ENCODE measurements at places on chromosomes 11 and 22.

DNA sequence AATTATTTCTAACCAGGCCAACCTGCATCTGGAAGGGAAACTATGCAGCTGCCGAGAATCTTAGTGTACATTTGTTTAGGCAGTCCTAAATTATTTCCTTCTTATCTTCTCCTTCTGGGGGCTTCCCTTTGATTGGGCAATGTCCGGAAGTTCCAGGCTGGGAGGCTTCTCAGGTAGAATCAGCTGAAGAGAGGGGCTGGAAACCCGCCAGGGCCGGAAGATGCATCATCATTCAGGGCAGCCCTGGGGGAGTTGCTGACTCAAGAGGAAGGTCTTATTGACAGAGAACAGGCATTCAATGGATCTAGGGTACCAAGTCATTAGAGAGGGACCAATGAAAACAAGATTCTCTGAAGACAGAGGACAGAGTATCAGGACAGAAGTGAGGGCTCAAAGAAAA is 150.7 kb downstream of the BLID start:
- DNase-seq: no peak

- DNase-seq: no peak
Observed at GRCh38 chr11:122202161-122202950, 86.3 kb upstream of the BLID start.

- no peak for DNase-seq
Observed at GRCh38 chr22:35883031-35883620, 145.5 kb downstream of the RBFOX2 start.

DNA sequence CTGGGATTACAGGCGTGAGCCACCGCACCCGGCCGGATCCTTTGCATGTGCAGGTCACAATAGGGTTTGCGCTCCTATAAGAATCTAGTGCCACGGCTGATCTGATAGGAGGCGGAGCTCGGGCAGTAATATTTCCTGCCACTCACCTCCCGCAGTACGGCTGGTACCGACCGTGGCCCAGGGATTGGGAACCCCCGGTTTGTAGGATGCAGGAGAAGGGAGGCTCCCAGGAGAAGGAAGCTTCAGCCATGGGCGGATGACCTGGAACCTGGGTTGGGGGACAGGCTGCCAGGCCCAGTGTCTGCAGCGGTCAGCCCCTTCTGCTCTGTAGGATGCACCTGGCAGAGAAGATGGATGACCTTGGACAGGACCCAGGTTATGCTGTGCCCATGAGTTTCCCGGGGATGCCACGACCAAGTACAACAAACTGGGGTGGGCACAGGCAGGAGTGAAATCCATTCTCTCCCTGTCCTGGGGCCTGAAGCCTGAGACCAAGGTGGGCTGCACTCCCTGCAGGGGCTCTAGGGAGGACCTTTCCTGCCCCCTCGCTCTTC is 818.9 kb downstream of the BRD1 start:
- no peak for DNase-seq

DNA sequence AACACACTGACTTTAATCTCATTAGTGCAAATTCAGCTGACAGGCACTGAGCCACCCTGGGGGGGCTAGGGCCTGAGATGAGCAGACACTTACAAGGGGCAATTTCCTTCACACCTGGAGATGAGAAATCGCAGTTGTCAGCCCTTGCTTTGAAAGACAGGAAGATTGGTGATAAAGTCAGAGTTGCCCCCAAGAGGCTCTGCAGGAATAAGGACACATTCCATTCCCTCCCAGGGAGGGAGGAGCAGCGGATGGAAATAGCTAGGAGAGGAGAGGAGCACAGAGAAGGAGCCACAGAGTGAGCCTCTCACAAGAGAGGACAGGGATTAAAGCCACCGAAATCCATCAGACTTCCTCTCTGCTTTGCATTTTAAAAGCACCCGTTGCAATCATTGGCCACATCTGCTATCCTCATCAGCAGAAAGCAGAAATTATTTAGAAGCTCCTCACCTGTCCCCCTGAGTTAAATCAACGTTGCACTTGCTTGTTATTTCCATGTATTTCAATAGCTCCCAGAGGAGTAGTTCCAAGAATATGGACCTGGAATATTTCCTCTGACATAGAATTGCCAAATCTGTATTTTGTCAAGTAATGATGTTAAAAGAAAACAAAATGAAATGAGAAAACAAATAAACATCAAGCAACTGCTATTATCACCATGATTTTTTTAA is 213.7 kb downstream of the BARX2 start:
- DNase-seq: no peak

DNA sequence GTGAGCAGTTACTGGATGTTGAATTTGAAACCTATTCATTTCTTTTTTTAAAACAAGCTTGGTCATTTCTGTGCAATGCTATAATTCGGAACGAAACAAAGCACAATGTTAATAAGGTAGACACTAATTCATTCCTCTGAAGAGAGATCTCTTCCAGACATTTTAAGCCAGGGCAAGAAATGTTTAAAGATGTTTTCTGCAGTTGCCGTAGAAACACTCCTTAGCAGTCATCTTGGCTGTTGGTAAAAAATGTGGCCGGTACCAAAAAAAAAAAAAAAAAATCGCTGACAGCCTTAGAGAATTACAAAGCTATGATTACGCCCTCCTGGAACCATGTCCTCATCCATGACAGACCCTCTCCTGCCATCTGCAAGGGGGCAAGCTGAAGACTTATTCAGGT is 66.4 kb upstream of the TTC12 start:
- no peak for DNase-seq

DNA sequence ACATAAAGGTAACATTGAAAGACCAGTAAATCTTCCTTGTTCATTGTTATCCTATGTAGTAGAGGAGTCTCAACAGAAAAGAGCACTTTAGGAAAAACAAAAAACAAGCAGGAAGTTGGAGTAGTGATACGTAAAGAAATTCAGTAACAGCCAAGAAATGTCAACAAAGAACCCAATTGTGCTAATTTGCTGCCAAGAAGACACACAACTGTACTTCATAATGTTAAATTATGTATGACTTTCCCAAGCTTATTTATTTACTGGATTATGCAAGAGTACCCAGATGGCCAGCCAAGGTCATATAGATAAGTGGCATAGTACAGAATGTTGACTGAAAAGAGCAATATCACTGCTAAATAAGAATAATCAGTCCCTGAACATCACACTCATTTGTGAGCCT is 264.7 kb upstream of the CCDC179 start:
- no peak for DNase-seq

- DNase-seq: no peak
Observed at GRCh38 chr11:57263351-57263750, 26.3 kb upstream of the APLNR start.

GRCh38 chr11:65883058-65883761 is 3.6 kb downstream of the CTSW start:
- DNase-seq: no peak

DNA sequence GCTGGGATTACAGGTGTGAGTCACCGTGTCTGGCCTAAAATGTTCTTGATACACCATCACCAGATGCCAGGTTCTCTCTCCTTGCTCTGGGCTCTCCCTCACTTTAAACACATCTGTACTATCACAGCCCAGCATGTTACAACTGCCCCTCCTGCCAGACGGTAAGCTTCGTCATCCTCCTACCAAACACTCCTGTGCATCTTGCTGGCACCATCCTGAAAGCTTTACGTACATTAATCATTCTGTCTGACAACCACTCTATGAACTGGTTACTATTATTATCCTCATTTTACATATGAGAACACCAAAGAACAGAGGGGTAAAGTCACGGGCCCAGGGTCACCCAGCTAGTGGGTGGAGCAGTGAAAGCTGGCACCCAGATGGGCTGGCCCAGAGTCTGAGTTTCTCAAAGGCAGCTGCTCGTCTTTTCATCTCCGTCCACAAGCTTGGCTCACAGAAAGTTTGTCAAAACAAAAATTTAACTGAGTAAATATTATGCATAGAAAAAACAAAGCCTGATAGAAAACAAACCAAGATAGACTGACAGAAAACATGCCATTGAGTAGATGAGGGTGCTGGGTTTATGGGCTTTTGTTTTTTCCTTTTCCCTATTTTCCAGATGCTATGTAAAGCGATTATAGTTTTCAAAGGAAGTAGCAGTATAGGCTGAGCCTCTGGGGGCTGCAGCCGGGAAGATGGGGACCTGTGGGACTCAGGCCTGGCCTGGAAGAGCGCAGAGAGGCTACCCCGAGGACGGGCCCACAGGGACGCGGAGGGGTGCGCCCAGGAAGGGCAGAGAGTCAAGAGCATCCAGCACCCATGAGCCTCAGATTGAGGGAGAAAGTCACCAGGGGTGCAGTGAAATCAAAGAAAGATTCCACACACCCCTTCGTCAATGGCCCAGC is 9.5 kb downstream of the PLA2G6 start:
- no peak for DNase-seq

- DNase-seq: no peak
Observed at GRCh38 chr22:37214731-37215030, 2.4 kb upstream of the SSTR3 start.

- DNase-seq: no peak
Observed at GRCh38 chr11:85590848-85591483, 36.2 kb downstream of the DLG2 start.

DNA sequence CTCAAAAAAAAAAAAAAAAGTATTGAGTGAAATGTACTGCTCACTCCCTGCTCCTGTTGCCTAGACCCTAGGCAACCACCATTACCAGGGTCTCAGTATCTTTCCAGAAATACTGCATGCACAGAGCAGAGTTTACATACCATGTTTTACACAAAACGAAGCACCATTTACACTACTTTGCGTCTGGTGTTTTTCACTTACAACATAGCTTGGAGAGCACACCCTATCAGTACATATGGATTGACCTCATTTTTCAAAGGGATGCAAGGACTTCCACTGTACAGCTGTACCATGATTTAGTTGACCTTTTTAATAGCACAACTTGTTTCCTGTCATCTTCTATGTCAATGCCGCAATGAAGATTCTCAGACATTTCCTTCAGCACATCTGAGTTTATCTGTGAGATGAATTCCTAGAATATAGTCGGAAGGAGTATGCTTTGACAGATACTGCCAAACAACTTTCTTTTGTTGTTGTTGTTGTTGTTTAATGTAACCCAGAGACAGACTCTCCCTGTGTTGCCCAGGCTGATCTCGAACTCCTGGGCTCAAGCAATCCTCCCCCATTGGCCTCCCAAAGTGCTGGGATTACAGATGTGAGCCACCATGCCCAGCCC is 6.1 kb downstream of the MYH9 start:
- no peak for DNase-seq

GRCh38 chr22:50074551-50075530 is 10.4 kb downstream of the MLC1 start:
- DNase-seq: no peak

DNA sequence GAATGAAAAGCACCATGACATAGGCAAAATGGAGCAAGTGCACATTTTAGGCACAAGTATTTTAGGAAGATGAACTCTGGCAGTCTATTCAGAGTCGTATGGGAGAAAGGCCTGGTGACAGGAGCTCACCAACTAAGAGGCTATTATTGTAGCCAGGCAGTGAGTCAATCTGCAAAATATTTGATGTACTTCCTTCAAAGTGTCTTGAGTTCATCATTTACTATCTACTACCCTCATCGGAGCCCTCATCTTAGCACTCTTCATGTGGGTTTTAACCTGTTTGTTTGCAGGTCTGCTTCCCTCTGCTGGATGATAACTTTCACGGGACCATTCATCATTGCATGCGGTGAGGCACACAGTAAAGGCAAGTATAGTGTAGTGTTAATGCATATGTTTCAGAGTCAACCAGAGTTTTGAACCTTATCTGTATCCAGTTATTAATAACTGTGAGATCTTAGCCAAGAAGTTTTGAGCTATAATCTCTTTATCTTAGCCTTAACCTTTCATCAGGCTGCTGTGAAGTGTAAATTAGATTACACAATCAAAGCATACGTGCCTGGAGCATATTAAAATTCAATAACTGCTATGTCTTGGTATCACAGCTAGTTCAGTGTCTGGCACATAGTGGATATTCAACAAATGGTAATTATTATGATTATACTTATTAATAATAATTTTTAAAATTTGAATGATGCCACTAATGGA is 70.9 kb upstream of the SC5D start:
- no peak for DNase-seq

- DNase-seq: no peak
Observed at GRCh38 chr22:44024288-44024921, at the start of gene PARVB. Gene PARVB, plus strand, starts transcription at chr22:44024302. Its CDS starts 38 bp downstream, at chr22:44024340.

DNA sequence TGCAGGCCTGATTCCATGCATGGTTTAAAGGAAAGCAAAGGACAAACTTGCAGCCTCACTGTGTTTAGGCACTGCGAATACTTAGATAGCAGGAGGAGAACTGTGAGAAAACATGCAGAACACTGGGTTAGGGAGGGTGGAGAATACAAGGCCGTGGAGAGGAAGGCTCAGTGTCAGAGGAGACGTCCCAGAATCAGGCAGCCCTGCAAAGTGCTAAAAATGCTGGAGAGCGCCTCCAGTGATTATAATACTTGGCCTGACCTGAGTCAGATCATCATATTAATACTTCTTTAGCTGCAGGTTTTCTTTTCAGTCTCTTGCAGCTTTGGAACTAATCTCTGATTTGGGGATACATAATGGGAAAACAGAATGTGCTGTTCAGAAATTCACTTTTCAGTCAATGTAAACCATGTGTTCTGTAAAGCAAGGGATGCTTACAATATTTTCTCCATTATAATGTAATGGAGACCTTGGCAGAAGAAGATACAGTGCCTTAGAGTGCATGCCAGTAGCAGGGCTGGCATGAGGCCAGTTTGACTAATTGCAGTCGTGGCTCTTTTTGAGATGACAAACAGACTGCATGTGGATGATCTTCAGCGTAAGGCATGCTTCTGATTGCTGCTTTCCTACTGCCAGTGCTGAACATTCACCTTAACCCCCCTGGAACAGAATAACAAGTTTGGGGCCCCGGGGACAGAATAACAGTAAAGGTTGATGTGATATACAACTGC is 16.8 kb downstream of the EXT2 start:
- no peak for DNase-seq

GRCh38 chr11:2537010-2537705 is 92.3 kb downstream of the KCNQ1 start:
- DNase-seq: no peak

GRCh38 chr22:32444068-32444467 is 20.2 kb downstream of the BPIFC start:
- DNase-seq: no peak

- DNase-seq: no peak
Observed at GRCh38 chr11:131311776-131312514, 58.5 kb upstream of the NTM start.

- DNase-seq: no peak
Observed at GRCh38 chr11:9692691-9693090, 28.8 kb downstream of the SWAP70 start.

GRCh38 chr11:28616160-28616965 is 508.2 kb downstream of the METTL15 start:
- DNase-seq: no peak

DNA sequence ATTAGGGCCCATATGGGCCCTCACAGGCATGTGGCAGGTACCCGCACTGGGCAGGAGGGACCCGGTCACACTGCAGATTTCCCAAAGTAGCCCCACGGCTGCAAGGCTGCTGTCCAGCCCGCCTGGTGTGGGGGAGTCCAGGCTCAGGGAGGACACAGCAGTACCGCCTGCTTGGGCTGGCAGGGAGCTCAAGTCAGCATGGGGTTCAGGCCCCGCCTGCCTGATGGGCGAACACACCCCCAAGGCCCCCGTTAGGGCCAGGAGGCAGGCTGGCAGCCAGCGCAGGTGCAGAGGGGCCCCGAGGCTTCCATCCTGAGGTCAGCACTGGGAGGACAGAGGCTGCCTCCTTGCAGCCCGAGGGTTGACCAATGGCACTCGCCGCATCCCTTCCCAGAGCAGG is 5.5 kb downstream of the ZDHHC8 start:
- DNase-seq: no peak

GRCh38 chr11:2139123-2139521 is at the start of gene IGF2:
Gene IGF2, minus strand, starts transcription at chr11:2139389. Its CDS starts 3,866 bp downstream, at chr11:2135523.
- DNase-seq: no peak

- no peak for DNase-seq
Observed at GRCh38 chr22:47419239-47419638, 656.8 kb downstream of the TBC1D22A start.
